MG63 (cell line): ENCODE measurements at places on chromosomes 4 and X. TPM values are rescaled to one million over a fixed set of nuclear protein-coding genes. Genes with fewer than 3 reads are reported as not detected.

The SLC16A2 gene
- total RNA-seq = 2.0 and 6.2 TPM in 2 replicates

DNA sequence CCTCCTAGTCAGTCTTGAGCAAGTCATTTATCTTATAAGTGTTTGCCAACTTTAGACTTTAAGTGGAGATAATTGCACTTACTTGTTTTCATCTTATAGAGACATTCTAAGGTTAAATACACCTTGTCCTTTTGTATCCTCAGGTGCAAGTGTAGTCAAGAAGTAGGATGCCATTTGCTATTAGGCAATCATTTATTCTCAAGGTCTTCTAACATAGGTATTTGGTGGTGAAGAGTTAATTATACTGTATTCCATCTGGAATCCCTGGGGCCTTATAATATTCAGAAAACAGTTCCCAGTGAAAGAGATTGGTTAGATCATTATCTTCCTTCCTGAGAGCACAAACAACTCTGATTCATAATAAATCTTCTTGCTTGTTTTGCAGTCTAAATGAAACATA lies 23.7 kb downstream of the SULT1E1 start:
- no peak for DNase-seq

DNA sequence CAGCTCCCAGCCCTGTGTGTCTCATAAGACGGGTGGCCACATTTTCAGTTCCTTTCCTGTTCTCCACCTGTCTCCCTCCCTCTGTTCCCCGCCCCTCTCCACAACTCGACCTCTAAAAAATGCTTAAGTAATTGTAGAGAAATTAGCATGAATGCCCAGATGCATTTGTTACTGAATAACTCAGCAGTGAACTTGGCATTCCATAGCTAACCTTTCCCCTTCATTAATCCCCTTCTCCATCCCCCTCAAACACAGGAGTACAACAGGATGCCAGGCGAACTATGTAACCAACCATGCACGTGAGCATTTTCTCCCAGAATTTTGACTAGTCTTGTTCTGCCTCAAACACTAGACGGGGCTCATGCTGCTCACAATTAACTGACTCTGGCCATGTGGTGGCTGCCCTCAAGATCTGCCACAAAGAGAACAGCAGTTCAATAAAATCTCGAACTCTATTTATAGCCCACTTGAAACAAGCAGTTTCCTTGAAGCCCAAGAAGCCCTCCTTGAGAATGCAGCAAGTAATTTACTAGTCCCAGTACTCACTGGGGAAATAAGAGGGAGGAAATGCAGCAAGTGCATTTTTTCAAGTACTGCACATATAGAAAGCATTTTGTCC lies 351.2 kb downstream of the ARHGAP24 start:
- peak; percentile 66 for DNase-seq

The TMPRSS11D gene
- not detected in 2 replicates for total RNA-seq

- DNase-seq = no peak
Observed at GRCh38 chr4:139719381-139720101, 53.9 kb downstream of the MGST2 start.

DNA sequence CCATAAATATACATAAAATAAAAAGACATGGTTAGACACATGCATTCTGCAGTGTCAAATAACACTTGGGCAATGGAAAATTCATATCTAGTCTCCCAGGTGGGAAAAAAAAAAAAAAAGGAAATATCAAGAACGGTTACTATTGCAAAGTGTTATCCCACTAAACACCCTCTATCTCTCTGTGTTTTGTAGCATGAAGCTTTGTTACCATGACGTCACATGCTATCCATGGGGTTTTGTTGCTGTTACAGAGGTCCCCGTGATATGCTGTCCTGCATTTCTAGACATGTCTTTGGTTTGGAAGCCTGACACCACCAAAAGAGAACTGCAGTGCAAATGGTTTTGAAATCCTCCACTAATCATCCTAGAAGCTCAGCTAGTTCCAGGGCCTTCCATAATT lies 50.7 kb upstream of the TLR3 start:
- DNase-seq = no peak

The DTHD1 gene
- total RNA-seq = not detected in 2 replicates

The FRMD7 gene
- total RNA-seq = not detected in 2 replicates

DNA sequence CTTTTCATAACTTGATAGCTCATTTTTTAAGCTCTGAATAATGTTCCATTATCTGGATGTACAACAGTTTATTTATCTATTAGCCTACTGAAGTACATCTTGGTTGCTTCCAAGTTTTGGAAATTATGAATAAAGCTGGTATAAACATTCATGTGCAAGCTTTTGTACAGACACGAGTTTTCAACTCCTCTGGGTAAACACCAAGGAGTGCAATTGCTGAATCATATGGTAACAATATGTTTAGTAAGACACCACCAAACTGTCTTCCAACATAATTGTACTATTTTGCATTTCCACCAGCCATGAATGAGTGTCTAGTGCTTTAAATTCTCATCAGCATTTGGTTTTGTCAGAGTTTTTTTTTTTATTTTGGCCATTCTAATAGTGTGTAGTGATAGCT lies 266.7 kb upstream of the ATOH1 start:
- no peak for DNase-seq

GRCh38 chr4:1172971-1173757 lies 781 bp upstream of the SPON2 start:
- DNase-seq = no peak

- no peak for DNase-seq
Observed at GRCh38 chr4:25859429-25860148, 3.2 kb downstream of the SEL1L3 start.

- DNase-seq = no peak
Observed at GRCh38 chr4:8516061-8516573, 64.1 kb upstream of the GPR78 start.

DNA sequence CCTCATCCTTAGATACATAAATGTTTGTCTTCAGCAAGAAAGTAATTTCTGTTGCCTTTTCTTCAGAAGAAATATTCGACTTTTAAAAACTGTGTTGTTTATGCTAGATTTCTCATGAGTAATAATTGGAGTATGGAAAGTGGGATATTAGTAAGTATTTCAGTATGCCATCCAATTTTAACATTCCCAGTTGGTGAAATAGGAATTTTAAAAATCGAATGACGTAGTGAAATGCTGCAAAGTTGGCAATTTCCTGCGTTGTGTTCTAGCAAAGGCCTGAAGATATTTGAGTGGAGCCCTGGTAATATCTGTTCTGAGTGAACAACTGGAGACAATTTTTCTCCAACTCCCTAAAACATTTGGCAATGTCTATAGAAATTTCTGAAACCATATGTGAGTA lies 190.1 kb downstream of the ZNF330 start:
- peak; percentile 14 for DNase-seq

The TMEM144 gene
- total RNA-seq = 1.7 and 3.9 TPM in 2 replicates

- DNase-seq = no peak
Observed at GRCh38 chr4:186920483-186920882, 196.8 kb upstream of the FAT1 start.

DNA sequence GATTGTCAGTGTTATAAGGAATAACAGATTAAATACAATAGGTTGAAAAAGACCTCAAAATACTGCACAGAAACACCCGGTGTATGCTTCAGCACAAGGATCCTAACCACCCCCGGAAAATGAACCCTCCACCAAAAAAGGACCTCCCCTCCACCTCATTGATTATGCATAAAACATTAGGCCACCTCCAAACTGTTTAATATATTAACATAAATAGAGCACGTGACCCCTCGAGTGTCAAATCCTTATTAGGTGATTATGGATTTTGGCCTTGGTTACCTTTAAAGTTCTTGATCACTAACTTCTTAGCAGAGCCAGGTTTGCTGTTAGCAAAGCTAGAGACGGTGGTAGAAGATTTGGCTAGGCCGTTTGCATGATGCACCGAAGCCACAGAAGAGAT lies 958 bp downstream of the CUL4B start:
- DNase-seq = no peak

The GYPE gene
- 0.10 and 0.20 TPM in 2 replicates for total RNA-seq

The GAGE12F gene
- total RNA-seq = not detected in 2 replicates

The USP11 gene
- 16.0 and 16.2 TPM in 2 replicates for total RNA-seq
